ENCODE measurements at places on chromosomes 1 and 21.

GRCh38 chr1:43269627-43270375, at the start of gene TMEM125:
Gene TMEM125, plus strand, starts transcription at chr1:43269983. Its CDS starts 2,740 bp downstream, at chr1:43272723.
- DNase-seq = no peak

- DNase-seq = peak; percentile 87
Observed at GRCh38 chr1:26019641-26020315, 1.8 kb upstream of the EXTL1 start.

DNA sequence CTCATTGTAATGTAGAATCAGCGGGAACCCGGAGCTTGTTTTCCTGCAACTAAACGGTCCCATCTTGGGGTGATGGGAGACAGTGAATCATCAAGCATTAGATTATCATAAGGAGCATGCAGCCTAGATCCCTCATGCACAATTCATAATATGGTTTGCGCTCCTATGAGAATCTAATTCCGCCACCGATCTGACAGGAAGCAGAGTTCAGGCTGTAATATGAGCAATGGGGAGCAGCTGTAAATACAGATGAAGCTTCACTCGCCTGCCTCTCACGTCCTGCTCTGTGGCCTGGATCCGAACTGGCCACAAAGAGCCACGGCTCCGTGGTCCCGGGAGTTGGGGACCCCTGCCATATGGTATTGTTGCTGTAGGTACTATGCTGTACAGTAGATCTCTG, 1.6 kb downstream of the IFI44 start:
- peak; percentile 70 for DNase-seq

DNA sequence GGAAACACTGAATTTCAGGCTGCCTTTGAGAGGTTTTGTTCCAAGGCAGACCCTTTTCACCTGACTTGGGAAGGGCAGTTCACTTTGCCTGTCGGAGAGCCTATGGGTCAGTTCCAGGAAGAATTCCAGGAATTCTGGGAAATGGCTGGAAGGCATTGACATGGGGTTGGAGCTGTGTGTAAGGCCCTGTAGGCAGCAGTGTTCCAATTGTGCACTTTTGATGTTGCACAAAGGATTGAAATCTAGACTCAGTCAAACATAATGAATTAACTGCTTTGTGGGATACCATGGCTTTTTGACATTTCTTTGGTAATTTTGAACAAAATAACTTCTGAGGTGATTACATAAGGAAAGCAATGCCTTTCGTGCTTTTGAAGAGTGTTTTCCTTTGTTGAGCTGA, 184.6 kb downstream of the SDCCAG8 start:
- no peak for DNase-seq

GRCh38 chr21:21109736-21110135, 111.5 kb downstream of the NCAM2 start:
- no peak for DNase-seq
